ENCODE measurements at places on chromosomes 12 and 14.

- peak; percentile 10 for DNase-seq
Measured at GRCh38 chr12:122079033-122079531, 526 bp downstream of the MLXIP start.

DNA sequence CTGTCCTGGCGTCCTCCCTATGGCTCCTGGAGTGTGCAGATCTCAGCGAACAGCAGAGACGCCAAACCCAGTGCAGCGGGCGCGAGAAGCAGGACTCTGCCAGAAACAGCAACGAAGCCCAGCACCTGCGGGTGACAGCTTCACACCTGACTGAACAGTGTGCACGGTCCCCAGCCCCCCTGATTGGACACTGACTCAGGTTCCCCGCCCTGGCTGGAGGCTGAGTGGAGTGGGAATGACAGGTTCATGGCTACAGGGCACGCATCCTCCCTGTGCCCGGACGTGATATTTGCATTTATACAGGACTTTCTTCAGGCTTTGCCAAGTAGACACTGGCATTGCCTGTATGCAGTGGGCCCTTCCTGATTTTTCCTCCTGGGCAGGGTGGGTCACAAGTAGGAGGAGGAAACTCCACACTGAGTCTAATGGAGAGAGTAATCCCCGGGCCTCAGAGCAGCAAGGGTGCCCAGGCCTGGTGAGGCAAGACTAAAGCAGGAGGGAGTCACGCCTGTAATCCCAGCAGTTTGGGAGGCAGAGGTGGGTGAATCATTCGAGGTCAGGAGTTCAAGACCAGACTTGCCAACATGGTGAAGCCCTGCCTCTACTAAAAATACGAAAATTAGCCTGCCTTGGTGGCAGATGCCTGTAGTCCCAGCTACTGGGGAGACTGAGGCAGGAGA, 71.6 kb downstream of the ASCL4 start:
- DNase-seq, result no peak

- no peak for DNase-seq
Measured at GRCh38 chr12:111826316-111826715, 15.7 kb upstream of the MAPKAPK5 start.

DNA sequence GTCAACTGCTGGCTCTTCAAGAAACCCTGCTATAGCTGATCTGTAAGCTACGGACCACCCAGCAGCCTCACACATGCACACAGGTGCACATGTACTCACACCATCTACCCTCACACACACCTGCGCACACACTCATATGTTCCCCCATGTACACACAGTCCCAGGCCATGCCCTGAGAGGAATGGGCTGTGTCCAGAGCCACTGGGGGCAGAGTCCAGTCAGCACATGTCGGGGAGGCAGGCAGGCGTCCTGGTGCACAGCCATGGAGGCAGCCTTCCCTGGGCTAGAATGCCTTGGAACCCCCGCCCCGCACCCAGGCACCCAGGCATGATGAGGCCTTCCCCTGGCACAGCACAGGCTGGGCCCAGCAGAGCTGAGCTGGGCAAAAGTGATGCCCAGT, 58.3 kb upstream of the DLK1 start:
- no peak for DNase-seq

- peak; percentile 31 for DNase-seq
Measured at GRCh38 chr12:24905431-24905830, 43.5 kb downstream of the BCAT1 start.

GRCh38 chr12:77980782-77981181, 150.1 kb downstream of the NAV3 start:
- peak; percentile 25 for DNase-seq

DNA sequence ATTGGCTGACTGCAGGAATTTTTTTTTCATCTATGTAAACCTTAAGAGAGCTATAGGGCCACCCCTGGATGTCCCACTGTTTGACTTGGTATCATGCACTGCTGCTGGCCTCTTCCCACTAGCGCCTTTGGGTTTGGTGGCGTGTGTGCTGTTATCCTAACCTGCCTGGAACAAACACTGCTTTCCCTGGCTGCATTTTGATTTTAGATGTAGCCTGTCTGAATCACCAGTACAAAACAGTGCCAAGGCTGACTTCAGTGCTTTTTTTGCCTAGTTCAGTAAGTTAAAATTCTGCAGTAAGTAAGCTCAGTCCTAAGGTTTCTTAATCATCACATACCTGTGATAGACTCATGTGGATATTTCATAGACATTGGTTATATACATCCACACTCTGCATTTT, 99.2 kb downstream of the EML1 start:
- peak; percentile 7 for DNase-seq

- no peak for DNase-seq
Measured at GRCh38 chr14:28666961-28667360, 99.6 kb upstream of the FOXG1 start.

- no peak for DNase-seq
Measured at GRCh38 chr12:113420996-113421595, 1.1 kb upstream of the SDSL start.

DNA sequence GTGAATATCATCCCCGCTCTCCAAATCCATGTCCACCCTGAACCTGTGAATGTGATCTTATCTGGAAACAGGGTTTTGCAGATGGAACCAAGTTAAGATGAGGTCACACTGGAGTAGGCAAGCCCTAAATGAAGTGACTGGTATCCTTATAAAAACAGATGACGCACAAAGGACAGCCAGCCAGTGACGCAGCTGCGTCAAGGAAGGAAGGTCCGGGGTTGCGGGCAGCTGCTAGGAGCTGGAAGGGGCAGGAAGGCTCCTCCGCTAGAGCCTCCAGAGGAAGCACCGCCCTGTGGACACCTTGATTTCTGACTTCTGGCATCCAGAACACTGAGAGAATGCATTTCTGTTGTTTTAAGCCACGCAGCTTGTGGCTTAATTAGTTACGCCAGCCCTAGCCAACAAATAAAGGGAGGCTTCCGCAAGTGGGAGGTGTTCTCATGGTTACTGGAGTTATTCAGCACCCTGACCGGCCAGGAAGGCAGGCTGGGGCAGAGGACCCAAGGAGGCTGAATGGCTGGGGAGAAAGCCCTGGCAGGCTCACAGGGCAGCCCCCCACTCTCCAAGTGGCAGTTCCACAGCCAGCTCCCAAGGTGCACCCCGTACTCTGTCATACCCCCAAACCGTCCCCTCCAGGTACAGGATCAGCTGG, 127.6 kb upstream of the NCOR2 start:
- DNase-seq, result no peak

DNA sequence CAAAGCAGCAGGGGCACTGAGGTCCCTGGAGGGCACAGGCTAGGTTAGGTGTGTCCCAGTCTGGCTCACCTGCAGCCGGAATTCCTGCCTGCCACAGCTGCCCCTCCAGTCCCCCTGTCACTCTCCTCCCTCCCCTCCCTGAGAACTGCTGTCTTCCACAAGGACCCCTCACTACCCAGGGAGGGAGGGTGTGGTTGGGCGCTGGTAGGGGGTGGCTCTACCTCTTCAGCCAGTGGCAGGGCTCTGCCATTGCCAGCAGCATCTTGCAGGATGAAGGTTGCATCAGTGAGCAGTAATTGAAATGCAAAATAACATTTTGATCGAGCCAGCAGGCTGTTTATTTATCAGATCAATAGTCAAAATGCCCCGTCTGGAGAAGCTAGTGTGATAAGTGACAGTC, 45.7 kb downstream of the ESRRB start:
- no peak for DNase-seq

GRCh38 chr12:98211909-98212695, 303.3 kb upstream of the TMPO start:
- peak; percentile 19 for DNase-seq

- DNase-seq, result peak; percentile 72
Measured at GRCh38 chr14:23177181-23177580, 6.3 kb downstream of the SLC7A8 start.

GRCh38 chr14:60161196-60162107, 3.7 kb downstream of the DHRS7 start:
- DNase-seq, result peak; percentile 12
